ENCODE measurements at places on chromosomes 6 and 20.

DNA sequence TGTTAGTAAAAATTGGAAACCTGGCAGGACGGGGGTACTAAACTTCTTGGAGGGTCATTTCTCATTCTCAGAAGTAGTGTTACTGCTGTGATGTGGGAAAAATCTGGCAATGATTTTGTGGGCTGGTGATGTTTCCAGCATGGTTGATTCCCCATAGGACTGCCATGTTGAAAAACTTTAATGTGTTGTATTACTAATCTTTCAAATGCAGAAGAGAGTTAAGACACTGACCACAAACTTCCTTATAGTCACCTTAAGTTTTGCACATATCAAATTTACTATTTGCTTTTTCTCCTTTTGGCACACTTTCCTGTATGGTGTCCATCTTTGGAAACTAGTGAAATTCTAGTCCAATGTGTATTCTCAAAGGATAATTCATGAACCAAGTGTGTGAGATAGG lies 236.2 kb upstream of the TAB2 start:
- DNase-seq: no peak

DNA sequence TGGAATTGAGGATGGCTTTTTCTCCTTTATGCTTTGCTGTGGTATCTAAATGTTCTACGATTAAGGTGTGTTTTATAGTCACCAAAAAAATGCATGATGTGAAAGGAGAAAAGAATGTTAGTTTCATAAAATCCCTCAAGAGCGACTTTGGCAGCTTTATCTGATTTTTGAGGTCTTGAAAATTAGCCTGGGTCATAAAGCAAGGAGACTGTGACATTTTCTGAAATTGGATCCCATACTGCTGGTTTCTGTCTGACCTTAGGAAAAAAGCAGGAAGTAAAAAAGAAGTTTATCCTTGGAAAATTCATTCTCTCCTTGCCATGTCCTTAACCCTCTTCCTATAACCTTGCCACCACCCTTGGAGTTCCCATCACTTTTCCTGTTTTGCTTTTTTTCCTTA lies 525.3 kb downstream of the CD83 start:
- DNase-seq: no peak

DNA sequence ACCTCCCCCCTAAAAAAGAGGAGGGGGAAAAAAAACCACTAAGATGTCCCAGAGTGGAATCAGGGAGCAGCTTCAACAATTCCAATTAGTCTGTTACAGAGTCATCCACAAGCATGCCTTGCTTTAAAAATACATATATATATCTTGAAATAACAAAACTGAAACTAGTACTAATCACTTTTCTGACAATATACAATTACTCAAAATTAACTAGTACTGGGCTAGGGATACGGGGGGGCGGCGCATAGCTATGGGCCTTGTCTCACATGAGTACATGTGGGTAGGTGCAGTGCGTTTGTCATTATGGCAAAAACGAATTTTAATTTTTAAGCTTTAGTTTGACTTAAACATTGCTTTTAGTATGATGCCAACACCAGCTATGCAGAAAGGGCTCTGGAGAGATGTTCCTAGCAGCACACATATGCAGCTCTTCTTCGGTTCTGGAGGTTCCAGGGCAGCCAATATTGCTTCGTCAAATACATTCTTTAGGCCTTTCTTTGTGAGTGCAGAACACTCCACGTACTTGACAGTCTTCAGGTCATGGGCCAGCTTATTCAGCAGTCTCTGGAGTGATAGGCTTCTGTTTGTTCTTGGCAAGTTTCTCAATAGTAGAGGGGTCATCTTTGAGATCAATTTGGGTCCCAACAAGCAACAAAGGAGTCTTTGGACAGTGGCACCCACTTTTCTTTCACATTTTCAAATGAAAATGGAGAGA lies 38.8 kb downstream of the ITCH start:
- no peak for DNase-seq

DNA sequence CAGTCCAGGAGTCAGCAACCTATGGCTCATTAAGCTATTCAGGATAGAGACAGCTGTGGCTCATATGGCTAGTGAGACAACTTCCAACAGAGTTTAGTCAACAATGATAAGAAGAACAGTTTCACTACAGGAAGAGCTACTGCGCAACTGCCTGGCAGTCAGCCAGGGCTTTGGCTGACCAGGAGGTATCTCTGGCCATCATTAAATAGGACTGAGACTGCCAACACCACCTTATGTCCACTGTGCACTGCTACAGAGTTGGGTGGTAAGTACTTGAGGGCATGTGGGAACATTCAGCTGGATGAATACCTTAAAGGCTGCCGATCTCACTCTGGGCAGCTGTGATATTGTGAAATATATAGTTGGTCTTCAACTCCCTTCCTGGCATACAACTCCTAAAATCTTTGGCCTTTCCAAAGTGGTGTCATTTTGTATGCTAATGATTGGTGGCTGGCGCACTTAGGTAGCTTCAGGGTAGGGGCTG lies 52.2 kb upstream of the FAM83C start:
- no peak for DNase-seq

DNA sequence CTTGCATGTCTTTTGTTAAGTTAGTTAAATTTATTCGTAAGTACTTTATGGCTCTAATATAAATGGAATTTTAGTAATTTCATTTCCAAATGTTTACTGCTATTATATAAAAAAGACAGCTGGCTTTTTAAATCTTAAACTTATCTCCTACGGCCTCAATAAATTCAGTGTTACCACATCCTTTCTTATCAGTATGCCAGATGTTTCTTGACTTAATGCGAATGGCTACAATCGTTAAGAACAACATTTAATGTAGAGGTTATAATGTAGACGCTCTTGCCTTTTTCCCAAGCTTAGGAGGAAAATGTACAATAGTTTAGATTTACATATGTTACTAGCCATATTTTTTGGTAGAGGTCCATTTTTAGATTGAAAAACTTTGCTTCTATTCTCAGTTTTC lies 659.4 kb downstream of the TENT5A start:
- no peak for DNase-seq

- DNase-seq: peak; percentile 18
These were observed 15.4 kb downstream of the UNC93A start for GRCh38 chr6:167306401-167306998.

DNA sequence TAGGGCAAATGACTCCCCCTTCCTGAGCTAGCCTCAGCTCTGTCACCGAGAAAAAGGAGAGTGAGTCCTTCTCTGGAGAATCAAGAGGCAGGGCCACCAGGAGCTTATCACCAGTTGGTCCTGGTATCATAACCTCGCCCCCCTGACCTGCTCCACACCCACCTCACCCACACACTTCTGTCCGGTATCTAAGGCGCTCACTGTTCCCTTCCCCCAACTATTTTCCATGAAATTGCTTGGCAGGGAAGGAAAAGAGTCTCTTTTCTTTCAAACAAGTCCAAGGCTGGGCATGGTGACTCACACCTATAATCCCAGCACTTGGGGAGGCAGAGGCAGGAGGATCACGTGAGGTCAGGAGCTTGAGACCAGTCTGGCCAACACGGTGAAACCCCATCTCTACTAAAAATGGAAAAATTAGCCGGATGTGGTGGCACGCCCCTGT lies 77.6 kb downstream of the ZMYND8 start:
- DNase-seq: peak; percentile 17

DNA sequence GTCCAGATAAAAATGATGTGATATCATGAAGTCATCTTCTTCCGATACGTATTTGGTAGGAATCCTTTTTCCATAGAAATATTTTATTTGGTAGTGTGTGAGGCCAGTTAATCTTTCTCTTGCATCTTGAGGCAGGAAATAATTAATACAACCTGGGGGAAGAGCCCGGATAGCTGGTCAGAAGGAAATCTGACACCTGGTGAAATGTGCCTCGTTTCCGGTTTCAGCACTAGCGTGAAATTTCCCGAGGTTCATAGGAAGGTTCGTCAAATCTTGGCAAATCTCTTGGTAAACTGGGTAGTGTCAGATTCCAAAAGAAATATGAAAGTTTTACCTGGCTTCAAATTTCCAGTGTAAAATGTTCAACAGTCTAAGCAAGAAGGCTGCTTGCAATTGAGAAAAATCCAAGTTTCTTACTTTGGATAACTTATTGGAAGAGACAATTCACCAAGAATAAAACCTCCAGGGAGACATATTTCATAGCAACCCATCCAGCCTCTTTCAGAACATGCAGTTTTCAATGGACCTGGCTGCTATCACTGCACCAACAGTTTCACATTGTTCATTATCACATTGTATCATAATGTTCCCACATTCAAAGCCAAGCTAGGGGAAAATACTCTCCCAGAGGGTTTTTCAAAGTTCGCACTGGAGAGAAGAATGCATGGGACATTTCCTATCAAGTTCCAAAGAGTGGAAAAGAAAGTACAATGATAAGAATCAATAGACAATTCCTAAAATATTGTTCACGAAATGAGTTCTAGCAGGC lies 454.5 kb upstream of the CITED2 start:
- DNase-seq: no peak

GRCh38 chr6:72716916-72717315 lies 95.1 kb downstream of the KCNQ5 start:
- no peak for DNase-seq

GRCh38 chr6:140138311-140139010 lies 764.0 kb upstream of the CITED2 start:
- no peak for DNase-seq

DNA sequence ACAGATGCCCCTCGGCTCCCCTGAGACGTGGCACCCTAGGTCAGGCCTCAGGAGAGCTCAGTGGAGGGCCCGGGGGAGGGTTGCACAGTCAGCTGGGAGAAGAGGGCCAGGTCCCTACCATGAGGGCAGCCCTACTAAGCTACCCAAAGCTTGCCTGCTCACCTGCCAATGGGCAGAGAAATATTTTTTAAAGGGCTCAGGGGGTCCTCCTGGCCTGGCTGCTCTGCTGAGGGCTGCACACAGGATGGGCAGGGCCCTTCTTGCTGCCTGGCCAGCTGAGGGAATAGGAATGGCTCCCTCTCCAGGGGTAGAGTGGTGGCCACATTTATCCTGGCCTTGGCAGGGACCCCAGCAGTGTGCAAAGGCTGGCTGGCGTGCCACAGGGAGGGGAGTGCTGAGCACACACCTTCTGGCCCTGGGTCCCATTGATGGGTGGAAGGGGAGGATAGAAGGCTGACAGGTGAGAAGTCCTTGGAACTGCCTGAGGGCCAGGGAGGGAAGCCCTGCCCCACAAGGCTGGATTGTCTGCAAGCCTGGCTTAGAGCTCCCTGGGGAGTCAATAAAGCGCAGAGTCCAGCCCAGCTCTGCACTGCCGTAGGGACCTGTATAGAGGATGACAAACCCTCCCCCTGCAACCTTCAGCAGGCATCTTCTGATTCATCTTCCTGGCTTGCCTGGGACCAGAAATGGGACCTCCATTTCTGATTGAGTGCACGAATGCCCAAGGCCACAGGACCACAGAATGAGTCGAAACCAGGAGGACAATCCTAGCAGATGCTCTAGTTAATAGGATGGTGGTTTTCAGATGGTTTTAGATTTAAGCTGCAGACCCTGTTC lies 62.1 kb downstream of the NOL4L start:
- DNase-seq: no peak

DNA sequence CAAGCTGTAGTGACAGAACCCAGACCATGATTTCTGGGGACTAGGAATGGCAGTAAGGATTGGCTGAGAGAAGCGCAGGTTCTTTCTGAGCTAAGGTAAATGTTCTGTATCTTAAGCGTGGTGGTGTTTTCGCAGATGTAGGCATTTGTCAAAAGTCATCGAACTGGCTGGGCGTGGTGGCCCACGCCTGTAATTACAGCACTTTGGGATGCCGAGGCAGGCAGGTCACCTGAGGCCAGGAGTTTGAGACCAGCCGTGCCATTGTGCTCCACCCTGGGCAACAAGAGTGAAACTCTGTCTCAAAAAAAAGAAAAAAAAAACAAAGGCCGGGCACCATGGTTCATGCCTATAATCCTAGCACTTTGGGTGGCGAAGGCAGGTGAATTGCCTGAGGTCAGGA lies 40.7 kb upstream of the EYA2 start:
- DNase-seq: no peak

DNA sequence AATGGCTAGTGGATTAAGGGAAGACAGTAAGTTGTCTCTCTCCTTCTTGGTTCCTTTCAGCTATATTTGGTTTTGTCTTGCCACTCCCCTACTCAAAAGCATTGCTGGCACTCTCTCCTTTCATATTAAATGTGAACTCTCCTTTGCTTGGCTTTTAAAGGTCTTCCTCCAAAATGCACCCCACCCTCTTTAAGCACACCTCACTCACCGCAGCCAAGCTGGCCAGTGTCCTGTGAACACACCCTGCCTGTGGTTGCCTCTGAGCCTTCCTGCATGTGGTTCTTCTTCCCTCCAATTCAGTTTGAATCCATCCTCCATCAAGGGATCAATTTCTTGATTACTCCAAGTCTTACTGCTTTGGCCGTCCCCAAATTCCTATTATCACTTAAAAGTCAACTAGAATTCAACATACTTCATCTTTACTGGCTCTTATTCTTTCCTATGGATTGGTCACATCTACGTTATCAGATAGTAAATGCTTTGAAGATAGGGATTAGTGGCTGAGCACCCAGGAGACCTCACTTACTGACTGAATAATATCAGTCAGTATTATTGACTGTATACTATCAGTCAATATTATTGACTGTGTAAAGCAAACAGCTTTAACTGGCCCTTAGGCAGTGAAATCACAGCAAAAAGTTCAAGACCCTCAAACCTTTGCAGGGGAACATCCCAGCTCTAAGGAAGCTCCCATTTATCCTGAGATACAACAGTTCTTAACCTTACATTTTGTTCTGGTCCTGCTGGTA lies 41.6 kb upstream of the SPDEF start:
- DNase-seq: no peak

GRCh38 chr6:89956182-89956581 lies 61.9 kb downstream of the GJA10 start:
- DNase-seq: no peak

- no peak for DNase-seq
These were observed 155.1 kb upstream of the SOX4 start for GRCh38 chr6:21438237-21438985.

GRCh38 chr6:100593522-100593921 lies 128.8 kb upstream of the SIM1 start:
- no peak for DNase-seq

- peak; percentile 41 for DNase-seq
These were observed 2.3 kb downstream of the MYLK2 start for GRCh38 chr20:31821427-31821826.

DNA sequence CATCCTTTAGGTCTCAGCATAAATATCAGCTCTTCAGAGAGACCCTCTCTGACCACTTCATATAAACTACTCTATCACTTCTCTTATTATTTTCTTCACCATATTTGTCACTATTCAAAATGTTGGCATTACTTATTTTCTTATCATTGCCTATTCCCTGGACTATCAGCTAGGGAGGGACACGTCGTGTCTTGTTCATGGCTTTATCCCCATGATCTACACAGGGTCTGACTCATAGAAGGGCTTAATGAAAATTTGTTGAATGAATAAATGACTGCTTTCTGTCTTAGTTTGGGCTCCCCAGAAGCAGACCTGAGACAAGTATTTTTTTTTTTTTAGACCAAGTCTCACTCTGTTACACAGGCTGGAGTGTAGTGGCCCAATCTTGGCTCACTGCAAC lies 3.0 kb upstream of the CDK5RAP1 start:
- no peak for DNase-seq

GRCh38 chr20:49983848-49984408 lies 1.1 kb downstream of the SNAI1 start:
- no peak for DNase-seq
